ENCODE measurements at places on chromosomes 6 and 20.

GRCh38 chr20:17456279-17456678, 74.9 kb downstream of the BFSP1 start:
- DNase-seq: no peak

DNA sequence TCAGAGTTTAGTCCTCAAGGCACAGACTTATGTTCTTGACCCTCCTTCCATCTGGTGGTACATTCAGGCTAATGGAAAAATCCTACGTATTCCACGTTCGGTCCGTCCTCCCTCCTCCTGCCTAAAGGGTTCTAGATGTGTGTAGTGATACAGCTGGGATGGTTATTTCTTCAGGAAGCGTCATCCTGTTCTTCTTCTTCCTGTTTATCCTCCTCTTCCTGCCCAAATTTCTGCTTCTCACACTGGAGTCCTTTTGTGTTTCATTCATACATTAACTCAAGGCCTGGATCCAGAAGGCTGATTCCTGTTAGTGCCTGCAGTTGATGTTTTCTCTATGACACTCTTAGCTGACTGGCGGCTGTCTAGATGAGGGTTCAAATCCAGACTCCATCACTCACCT, 16.8 kb upstream of the UNC93A start:
- DNase-seq: no peak

DNA sequence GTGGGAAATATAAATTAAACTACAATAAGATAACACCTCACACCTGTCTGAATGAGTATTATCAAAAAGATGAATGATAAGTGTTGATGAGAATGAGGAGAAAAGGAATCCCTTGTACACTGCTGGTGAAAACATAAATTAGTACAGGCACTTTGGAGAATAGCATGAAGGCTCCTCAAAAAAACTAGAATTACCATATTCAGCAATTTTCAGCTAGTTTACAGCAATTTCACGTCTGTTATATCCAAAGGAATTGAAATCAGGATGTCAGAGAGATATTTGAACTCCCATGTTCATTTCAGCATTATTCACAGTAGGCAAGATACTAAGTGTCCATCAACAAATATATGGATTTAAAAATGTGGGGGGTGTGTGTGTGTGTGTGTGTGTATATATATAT, 292.6 kb downstream of the CLVS2 start:
- no peak for DNase-seq

- DNase-seq: no peak
These were observed 26.2 kb downstream of the SLC16A10 start for GRCh38 chr6:111113336-111114086.

- DNase-seq: no peak
These were observed 95.9 kb upstream of the KCNQ5 start for GRCh38 chr6:72525821-72526510.

DNA sequence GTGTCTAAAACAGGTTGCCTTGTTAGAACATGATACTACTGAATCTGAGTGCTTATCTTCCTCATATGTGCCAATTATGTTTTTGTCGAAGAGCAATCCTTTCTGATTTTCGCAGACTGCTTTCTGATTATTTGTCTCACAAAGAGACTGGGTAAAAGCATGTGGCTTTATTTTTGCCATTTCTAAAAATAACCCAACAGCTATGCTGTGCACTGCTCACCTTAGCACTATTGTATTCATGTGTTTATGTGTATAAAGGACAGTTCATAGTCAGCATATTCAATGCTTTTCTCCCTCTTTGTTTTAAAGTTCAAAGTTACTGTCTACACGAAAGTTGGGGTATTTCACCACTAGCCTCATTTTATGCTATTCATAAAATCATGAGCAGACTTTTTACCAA, 127.0 kb downstream of the SGK1 start:
- DNase-seq: no peak

Data from stimulated activated CD4-positive, alpha-beta T cell treated with anti-CD3 and anti-CD28 coated beads, Interleukin-1b, Interleukin-23, amount 100 ng/mL, for 1 hour (primary cell).